ENCODE measurements at places on chromosomes 6 and 20.

DNA sequence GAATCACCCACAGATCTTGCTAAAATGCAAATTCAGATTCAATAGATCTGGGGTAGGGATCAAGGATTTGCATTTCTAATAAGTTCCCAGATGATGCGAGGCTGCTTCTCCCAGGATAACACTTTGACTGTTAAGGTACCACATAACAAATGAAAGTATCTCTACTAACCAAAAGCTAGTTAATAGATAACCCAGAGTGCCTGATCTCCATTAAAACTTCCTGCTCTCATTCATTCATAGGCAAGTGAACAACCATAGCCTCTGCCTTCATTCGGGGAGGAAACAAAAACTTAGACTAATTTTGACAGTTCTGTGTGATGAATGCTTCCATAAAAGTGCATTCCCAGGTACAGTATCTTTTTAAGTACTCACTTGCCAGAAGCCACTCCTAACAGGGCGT lies 265.6 kb upstream of the BTBD3 start:
- DNase-seq: no peak

DNA sequence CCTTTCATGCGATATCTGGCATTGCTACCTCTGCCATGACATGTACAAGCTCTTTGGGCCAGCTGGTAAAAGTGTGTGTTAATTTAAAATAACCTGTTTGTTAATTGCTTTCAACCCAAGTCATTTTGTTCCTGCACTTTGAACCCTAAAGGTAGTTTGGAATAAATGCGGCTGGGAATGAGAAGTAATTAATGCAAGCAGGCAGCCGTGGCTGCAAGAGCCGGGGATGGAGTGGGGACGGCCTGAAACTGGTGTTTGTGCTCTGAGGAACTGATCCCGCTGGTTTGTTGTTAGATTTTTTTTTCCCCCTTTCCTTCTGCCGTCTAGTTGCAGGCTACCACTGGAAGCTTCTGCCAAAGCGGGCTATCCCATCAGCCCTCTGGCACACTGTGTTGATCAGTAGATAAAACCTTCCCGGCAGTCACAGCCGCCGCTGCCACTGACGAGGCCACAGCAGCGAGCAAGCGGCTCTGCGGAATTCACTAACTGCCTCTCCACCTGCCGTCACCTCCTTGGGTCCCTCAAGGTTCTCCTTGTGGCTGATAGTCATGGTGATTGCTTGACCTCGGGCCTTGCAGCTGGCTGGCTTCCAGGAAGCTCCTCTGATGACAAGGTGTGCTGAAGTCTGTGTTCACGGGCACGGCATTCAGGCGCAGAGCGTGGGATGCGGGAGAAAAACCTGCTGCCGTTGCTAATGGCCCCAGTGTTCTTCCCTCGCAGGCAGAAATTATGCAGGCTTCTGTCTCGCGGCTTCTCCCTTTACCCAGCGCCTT lies 315.9 kb downstream of the TFAP2A start:
- DNase-seq: no peak

DNA sequence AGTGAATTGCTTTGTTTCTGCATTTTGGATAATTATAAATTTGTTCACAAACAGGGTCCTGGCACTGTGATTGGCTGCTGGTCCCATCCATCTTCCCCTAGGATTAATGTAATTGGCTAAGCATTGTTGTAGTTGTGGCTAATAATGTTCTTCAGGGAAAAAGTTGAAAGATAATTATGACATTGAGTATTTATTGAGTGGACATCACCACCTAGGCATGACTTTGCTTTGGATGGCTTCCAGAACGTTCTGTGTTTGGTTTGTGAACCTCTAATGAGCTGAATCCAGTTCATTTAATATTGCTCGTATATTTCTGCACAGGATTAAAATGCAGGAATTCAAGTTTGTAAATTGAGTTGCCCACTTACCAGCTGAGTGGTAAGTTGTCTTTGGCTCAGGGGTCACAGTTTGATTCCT lies 55.1 kb downstream of the ARID1B start:
- no peak for DNase-seq

- DNase-seq: no peak
Measured at GRCh38 chr6:44512868-44513741, 125.6 kb downstream of the CDC5L start.

DNA sequence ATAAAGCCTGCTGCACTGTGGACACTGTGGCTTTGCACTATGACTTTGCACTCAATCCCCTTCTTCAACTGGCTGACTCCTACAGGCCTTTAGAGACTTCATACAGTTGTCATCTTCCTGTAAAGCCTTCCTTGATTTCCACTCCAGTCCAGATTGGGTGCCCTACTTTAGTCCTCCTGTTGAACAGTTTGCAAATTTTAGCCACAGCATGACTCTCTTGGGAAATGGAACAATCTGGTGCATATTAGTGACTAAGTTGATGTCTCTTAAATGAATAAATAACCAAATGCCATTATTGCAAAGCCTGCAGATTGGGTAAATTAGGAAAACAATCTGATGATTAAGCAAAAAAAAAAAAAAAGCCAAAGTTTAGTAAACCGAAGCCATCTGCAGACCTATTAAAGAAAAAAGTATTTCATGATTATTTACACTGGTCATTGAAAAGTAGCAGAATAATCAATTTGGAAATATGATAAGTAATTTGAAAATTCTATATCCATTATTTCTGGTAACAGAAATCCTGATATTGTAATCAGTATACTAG lies 12.6 kb downstream of the PLCB4 start:
- no peak for DNase-seq

GRCh38 chr20:49981218-49982071 lies 1.3 kb upstream of the SNAI1 start:
- no peak for DNase-seq

GRCh38 chr20:18638768-18639167 lies 50.9 kb downstream of the DTD1 start:
- no peak for DNase-seq

- no peak for DNase-seq
Measured at GRCh38 chr6:49336514-49337131, 126.4 kb downstream of the MMUT start.

DNA sequence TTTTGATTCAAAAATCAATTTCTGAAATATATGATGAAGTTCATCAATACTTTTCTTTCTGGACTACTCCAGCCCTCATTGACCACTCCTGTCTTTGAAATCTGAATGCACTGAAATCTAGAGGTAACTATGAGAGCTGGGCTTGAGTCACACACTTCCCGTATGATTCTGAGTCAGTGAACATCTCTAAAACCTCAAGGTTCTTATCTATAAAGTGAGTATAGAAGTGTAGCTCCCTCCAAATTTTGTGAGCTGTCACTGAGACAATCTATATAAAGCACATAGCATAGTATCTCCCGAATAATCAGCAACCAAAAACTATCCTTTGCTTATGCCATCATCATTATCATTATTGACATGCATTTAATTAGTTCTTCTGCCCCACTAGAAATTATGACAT lies 182.4 kb downstream of the TSHZ2 start:
- DNase-seq: no peak

- no peak for DNase-seq
Measured at GRCh38 chr6:34475238-34475682, 9.4 kb downstream of the PACSIN1 start.

GRCh38 chr6:119612911-119613381 lies 263.4 kb upstream of the MAN1A1 start:
- no peak for DNase-seq

GRCh38 chr20:61558726-61559125 lies 306.7 kb downstream of the CDH4 start:
- DNase-seq: no peak

DNA sequence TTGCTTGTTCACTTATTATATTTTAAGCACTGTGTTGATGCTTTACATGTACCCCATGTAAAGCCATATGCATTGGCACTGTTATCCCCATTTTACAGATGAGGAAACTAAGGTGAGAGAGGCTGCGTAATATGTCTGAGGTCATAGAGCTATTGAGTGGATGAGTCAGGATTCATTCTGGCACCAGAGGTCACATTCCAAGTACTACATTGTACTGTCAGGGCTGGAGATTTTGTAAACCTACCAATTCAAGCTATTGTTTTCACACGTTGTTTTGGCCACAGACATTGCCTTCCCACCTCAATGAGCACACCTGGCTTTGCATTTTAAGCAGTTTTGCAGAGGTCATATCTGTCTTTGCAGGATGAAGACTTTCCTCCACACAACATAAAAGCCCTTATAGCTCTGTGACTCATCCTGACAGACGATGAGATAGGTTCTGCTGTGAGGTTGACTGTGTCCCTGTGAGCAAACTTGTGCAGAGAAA lies 33.2 kb downstream of the ANKS1A start:
- DNase-seq: no peak

DNA sequence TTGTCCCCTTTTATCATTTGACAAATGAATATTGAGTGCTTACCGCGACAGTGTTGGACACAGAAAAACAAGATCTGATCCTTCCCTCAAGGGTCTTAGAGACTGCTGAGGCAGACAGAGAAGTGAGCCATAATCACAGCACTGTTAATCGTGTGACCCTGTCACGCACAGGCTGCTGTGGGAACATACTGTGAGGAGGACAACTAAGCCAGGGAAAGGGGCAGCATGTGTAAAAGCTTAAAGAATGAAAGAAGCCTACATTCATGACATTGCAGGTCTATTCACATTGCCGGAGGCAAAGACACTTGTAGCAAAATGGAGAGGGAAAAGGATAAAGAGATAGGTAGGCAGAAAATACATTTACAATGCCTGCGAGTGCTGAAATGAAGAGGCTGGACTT lies 32.7 kb downstream of the TRDN start:
- no peak for DNase-seq

DNA sequence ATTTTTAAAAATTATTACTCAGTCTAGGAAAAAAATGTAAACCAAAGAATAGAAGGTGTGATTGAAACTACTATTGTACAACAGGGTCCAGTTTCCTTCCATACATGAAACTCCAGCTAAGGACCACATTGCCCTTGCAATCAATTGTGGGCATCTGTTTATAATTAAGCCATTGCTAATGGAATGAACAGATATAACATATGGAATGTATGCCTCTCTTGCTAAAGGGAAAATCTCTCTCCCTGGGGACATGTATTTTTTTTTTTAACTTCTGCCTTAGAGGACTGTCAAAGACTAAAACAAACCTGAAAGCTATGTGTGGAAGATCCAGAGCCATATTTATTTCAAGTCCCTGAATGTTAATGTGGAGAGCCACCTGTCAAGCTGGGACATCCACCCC lies 336.8 kb upstream of the MANEA start:
- no peak for DNase-seq

- no peak for DNase-seq
Measured at GRCh38 chr20:4193069-4193452, 177.7 kb upstream of the RNF24 start.

All from CD4-positive, alpha-beta T cell treated with Interleukin-17A for 4 hours (primary cell).